ENCODE measurements at places on chromosomes 5 and 9. TPM values are rescaled to one million over a fixed set of nuclear protein-coding genes. Genes with fewer than 3 reads are reported as not detected.
A peak's percentile ranks its signal among the peaks of the same experiment; 100 is the strongest.

- H3K36me3 ChIP-seq: no peaks in the 10 kb centered on the region
- H3K4me1 ChIP-seq: no peaks in the 10 kb centered on the region
- DNase-seq: no peak
Measured at GRCh38 chr5:164224236-164224635, 718.8 kb downstream of the MAT2B start.

GRCh38 chr5:155996123-155996522 is 330.8 kb upstream of the SGCD start:
- H3K27me3 ChIP-seq: no peaks in the 10 kb centered on the region
- H3K36me3 ChIP-seq: no peaks in the 10 kb centered on the region
- no peaks in the 10 kb centered on the region for H3K4me1 ChIP-seq
- H3K27ac ChIP-seq: no peak overlapping the region
- H3K4me3 ChIP-seq: no peak overlapping the region

GRCh38 chr5:160297776-160298175 is 14.6 kb downstream of the CCNJL start:
- no peaks in the 10 kb centered on the region for H3K4me1 ChIP-seq
- H3K4me3 ChIP-seq: no peak overlapping the region
- DNase-seq: no peak
- H3K27me3 ChIP-seq: no peaks in the 10 kb centered on the region
- no peak overlapping the region for H3K27ac ChIP-seq

- no peaks in the 10 kb centered on the region for H3K4me1 ChIP-seq
- no peak overlapping the region for H3K27ac ChIP-seq
- no peaks in the 10 kb centered on the region for H3K27me3 ChIP-seq
- peak; percentile 49 for DNase-seq
- no peaks in the 10 kb centered on the region for H3K36me3 ChIP-seq
Measured at GRCh38 chr5:180126716-180127681, 55.4 kb upstream of the RNF130 start.

GRCh38 chr5:144451187-144451973 is 280.7 kb downstream of the KCTD16 start:
- no peaks in the 10 kb centered on the region for H3K27me3 ChIP-seq
- H3K27ac ChIP-seq: no peak overlapping the region
- H3K4me1 ChIP-seq: no peaks in the 10 kb centered on the region
- DNase-seq: no peak

GRCh38 chr5:54383941-54384340 is 71.6 kb upstream of the HSPB3 start:
- H3K36me3 ChIP-seq: no peaks in the 10 kb centered on the region
- H3K27ac ChIP-seq: no peak overlapping the region
- no peaks in the 10 kb centered on the region for H3K27me3 ChIP-seq
- no peaks in the 10 kb centered on the region for H3K4me1 ChIP-seq

DNA sequence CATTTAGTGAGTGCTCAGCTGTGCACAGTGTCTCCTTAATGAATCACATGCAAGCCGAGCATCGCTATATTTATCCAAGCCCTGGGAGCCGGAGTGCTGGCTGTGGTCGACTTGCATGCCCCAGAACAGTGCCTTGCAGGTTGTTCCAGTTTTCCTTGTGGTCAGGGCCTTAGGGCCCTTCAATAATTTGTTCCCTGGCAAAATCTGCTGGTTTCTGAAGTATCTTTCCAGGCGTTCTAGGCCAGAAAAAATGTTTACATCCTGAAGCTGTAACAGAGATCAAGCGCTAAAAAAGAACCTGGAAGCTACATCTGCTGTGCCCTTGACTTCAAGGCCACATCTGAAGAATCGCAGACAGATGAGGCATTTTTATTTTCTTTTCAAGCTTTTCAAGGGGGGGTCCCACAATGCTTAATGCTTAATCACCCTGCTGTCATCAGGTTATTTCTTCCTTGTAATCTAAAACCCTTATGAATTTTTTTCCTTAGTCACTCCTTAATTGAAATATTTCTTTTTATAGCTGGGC is 105.8 kb downstream of the DOCK2 start:
- H3K4me3 ChIP-seq: no peak overlapping the region
- H3K36me3 ChIP-seq: no peaks in the 10 kb centered on the region
- peak; percentile 76 for DNase-seq
- no peaks in the 10 kb centered on the region for H3K4me1 ChIP-seq
- no peaks in the 10 kb centered on the region for H3K27me3 ChIP-seq
- peak overlapping the region; percentile 59 for H3K27ac ChIP-seq

GRCh38 chr5:132777209-132778069 is at the start of gene SEPTIN8:
Gene SEPTIN8 (minus strand): TSS chr5:132777239. CDS start chr5:132777137, 102 bp downstream.
- no peaks in the 10 kb centered on the region for H3K36me3 ChIP-seq
- no peak for DNase-seq
- no peaks in the 10 kb centered on the region for H3K27me3 ChIP-seq
- H3K4me1 ChIP-seq: no peaks in the 10 kb centered on the region
- H3K27ac ChIP-seq: peak within 1 kb of the TSS; percentile 94

Gene ANGPTL2
- 61.8 TPM for total RNA-seq

Gene SLC25A48
- total RNA-seq: 6.2 TPM

Gene PCDHA11
- total RNA-seq: 0.48 TPM

Gene NSA2
- 129 TPM for total RNA-seq
